ENCODE measurements at places on chromosomes 12 and 14.
A peak's percentile ranks its signal among the peaks of the same experiment; 100 is the strongest.

DNA sequence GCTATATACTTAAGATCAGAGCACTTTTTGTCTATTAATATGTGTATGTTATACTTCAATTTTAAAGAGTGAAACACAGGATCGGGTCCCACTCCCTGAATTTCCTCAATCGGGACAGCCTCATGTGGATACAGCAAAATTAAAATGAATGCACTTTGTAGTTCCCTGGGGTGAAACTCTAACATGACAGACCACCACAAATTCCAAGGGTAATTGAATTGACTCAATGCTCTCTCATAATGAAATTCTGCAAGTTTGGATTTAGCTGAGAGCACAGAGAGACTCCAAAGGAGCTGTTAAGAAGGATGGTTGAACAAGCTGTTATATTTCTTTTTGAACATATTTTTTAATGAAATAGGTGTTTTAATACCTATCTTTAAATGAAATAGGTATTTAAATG lies 413.6 kb downstream of the GXYLT1 start:
- DNase-seq: no peak

- DNase-seq: no peak
Observed at GRCh38 chr14:99561864-99562263, 42.1 kb downstream of the CCDC85C start.

GRCh38 chr12:105190530-105190929 lies 45.4 kb downstream of the APPL2 start:
- DNase-seq: no peak

DNA sequence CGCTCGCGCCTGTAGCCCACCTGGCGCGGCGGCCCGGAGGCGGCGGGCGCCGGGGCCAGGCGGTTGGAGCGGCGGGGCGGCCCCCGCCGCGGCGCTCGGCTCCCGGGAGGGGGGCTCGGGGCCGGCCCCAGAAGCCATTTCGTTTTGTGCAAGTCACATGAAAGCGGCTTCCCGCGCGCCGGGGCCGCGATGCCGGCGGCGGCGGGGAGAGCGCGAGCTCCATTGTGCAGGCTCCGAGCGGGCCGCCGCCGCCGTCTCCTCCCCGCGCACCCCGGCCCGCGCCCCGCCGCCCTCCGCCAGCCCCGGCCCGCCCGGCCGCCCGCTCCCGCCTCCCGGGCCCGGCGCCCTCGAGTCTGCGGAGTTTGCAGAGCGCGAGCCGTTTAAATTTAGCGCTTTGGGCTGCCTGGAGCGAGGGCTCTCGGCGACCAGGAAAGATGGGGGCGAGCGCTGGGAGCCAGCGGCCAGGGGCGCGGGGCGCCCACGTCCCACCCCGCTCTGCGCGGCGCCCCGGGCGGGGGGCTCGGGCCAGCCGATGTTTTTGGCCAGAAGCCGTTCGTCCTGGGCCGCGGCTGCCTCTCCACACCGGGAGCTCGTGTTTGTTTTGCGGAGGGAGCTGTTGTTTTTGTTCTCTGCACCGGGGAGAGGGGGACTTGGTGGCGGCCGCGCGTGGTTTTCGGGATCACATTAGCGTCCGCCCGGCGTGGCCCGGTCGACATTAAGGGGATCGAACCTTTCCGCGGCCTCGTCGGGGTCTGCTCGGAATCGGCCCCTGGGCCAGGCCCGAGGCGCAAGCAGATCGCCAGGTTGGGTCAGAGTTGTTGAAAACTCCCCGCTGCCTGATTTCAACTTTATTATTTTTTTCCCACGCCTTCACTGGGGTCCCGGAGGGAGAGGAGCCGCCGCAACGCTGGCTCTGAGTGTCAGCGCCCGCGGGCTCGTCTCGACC lies 982 bp downstream of the BCL7A start:
- peak; percentile 33 for DNase-seq

DNA sequence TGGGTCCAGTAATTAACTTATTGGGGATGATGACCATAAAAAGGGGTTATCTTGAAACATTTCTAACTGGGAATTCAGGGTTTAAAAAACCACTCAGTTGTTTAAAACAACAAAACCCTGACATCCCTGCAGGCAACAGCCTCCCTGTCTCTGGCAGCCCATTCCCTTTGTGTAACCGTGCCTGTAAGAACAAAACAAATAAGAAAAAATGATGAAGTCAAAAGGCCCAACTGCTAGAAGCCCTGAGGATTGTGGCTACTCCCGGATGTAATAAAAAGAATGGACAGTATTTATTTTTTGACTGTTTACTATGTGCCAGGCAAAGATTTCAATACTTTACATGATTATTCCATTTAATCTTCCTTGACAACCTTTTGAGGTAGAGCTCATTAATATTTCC lies 75.3 kb downstream of the TMCC3 start:
- no peak for DNase-seq

GRCh38 chr14:74863274-74863673 lies 12.7 kb downstream of the PROX2 start:
- no peak for DNase-seq

DNA sequence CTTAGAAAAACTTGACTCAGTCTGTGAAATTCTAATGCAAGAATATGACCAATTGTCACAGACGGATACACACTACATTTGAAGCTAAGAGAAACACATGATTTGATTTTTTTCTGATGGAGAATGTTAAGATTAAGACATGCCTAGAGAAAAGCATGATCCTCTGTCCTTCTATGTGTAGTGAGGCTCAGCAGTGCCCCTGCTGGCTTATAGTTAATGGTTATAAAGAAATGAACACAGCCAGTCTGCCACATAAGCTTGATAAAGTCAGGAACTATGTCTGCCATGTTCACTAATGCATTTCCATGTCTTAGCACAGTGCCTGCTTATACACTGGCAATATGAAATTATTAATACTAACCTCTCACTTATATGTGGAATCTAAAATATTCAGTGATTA lies 168.1 kb upstream of the DAAM1 start:
- DNase-seq: peak; percentile 5

DNA sequence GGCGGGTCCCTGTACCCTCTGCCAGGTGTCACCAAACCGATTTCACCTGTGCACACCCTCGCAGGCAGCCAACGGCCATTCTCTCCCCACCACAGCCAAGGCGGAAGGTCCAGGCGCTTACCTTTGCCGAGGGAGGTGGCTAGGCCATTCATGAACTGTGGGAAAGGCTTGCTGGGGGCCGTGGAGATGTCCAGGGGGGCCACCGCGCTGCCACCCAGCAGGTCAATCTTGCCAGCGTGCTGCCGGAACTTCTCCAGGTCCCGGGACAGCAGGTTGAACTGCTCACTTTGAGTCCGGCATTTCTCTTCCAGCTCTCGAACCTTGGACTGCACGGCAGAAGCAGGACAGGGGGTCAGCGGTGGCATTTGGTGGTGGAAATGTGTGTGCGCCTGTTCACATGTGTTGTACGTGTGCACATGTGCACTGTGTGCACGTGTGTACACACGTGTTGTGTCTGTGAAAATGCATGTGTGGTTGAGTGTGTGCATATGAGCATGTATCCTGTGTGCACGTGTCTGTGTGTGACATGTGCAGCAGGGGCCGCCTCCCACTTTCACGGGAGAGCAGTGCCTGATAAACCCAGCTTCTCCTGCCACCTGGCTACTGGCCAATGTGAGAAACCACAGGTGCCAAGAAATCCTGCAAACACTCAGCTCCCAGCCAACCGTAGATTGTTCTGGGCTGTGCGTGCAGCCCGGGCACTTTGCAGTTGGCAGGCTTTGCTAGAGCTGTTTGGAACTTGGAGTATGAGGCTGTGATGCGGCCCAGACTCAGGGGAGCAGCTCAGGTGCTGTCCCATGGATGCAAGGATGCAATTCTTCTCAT lies 118.9 kb downstream of the PIWIL1 start:
- peak; percentile 16 for DNase-seq

- DNase-seq: no peak
Observed at GRCh38 chr14:22979748-22980392, 2.5 kb downstream of the AJUBA start.
